Pancreas (tissue), 10 donors: ENCODE measurements at places on chromosomes 3 and 15. TPM values are rescaled to one million over a fixed set of nuclear protein-coding genes. Genes with fewer than 3 reads are reported as not detected.

- no peak for DNase-seq
These were observed 134.7 kb upstream of the TSC22D2 start for GRCh38 chr3:150273396-150273795.

DNA sequence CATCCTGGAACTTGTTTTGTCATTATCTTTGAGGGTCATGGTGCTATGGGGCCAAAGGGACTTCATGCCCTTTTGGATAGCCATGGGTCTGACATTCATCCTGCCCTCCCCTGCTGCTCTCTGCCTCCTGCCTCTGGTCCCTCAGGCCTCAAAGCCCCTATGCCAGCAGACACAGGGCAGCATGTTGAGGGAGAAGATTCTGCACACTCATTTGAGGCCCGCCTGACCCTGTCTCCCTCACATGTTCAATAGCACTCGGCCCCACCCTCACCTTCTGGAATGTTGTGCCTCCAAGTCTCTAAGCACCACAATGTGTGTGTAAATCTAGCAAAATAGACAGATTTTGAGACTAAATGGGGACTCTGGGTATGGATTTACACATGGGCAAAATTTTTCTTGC, 178.7 kb upstream of the ANKRD28 start:
- no peak for DNase-seq

- no peak for DNase-seq
These were observed 117.7 kb upstream of the TP63 start for GRCh38 chr3:189513281-189514117.

DNA sequence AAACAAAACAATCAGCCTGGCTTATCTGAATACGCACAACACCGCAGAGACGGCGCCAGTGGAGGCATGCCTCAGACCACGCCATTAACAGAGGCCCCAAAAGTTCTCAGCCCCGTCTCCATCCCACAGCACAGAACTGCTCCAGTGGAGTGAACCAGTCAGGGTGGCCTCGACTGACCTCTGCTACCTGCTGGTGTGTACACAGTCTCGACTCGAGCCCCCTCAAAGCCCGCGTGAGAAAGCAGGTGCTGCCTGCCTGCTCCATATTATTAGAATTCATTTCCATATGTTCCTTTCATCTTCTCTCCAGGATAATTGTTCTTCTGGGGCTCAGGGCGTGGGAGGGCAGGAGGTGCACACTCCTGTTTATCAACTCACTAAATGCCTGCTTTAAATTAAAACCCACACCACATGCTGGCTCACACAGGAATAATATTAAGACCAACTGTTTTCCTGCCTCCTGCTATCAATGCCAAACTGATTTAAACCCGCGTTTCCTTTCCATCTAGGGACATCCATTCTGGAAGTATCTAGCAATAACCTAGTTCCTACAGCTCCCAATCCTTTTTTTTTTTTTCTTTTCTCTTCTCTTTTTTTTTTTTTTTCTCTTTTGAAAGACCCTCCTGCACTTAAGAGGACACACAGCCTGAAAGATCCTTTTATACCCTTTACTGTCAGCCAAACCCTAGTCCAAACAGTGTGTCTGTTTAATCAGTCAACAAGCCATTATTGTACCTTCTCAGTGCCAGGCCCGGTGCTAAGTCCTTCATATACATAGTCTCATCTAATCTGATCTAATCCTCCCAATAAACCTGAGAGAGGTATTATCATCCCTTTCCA, 101.2 kb downstream of the TLE3 start:
- DNase-seq = no peak

DNA sequence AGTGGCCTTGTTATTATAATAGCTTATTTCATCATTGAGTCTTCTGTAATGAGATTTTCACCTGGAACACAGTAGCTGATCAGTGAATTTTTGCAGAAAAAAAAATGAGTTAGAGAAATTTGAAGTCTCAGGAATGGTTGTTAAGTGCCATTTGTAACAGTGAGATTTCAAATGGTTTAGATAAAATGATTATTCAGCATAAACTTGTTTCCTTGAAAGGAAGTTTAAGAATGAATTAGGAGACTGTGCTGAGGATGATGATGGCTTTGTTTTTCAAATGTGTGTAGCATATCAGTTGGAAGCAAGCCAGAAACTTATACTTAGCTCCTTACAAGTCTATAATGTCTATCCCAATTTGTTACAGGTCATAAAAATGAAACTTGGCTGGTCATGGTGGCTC, 225.1 kb downstream of the LRRC3B start:
- no peak for DNase-seq

DNA sequence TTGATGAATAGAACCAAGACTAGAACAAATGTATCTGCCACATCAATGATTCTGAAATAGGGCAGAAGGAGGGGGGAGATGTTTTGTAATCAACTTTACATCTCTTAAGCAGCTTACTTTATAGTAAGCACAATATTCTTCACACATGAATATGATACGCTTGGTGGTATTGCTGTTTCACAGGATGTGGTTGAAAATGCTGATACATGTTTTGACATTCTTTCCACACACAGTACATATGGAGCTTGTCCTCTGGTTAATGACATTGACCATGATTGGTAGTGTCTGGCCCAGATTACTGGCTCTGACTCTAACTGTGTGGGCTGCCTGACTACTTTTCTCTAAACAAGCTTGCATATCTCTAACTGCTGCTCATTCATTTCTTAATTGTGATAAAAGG, 168.9 kb downstream of the KLHL25 start:
- no peak for DNase-seq

DNA sequence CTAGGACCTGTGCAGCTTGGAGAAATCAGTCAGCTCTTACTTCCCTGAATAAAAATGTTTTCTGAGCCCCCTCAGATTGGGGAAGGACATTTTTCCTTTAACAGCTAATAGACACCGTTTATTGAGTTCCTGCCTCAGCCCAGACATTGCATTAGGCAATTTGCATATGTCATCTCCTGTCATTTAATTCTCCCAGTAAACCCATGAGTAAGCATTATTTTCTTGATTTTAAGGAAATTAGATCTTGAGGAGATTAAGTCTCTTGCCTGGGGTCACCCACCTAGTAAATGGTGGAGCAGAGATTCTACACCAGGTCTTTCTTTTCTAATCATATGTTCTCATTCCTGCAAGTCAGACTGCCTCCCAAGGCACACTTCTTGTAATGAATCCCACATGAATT, 78.5 kb upstream of the SCN5A start:
- DNase-seq = no peak

GRCh38 chr3:155390351-155390750, 96.9 kb upstream of the STRIT1 start:
- DNase-seq = no peak

GRCh38 chr3:49161197-49161596, 4.9 kb downstream of the CCDC71 start:
- no peak for DNase-seq

DNA sequence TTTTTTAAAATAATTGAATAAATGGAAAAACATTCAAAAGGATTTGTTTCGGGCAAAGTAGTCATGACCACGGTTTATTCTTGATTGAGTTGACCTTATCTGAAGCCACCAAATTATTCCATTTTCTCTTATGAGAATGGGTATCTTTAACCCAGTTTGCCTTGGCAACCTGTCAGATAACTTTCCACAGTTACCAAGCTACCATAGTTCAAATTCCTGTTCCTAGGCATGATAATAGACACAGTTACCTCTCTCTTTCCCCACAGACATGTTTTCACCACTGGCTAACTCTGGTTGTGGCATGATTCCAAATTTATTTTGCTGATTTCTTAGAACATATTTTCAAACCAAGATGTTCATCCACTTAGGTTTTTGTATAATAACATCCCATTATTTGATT, 84.9 kb downstream of the NECTIN3 start:
- DNase-seq = no peak

- DNase-seq = peak; percentile 23
These were observed 69.5 kb downstream of the C3orf38 start for GRCh38 chr3:88219138-88219792.

- no peak for DNase-seq
These were observed 88.1 kb upstream of the BCL6 start for GRCh38 chr3:187833375-187833774.

GRCh38 chr3:134027631-134028030, 2.1 kb downstream of the SLCO2A1 start:
- DNase-seq = no peak

GRCh38 chr3:88467191-88467590, 317.4 kb downstream of the C3orf38 start:
- no peak for DNase-seq

DNA sequence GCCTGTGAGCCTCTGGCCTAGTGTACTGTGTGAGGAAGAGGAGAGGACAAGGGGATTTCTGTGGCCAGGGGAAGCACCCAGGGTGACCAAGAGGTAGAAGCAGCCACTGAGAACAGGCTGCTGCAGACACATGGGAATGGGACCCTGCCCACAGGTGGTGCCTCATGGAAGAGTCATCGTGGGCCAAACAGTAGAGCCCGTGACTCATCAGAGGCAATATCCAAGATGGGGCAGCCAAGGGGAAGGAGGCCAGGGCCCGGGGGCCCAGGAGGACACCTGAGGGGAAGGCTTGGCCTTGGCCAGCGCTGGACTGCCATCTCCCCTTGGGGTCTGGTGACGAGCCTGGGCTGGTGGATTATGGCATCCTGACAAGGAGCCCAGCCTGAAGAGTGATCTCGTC, 275.0 kb upstream of the LYSMD4 start:
- no peak for DNase-seq

- no peak for DNase-seq
These were observed 83.0 kb downstream of the CNTN3 start for GRCh38 chr3:74531491-74531890.

- no peak for DNase-seq
These were observed 213.9 kb downstream of the TBC1D2B start for GRCh38 chr15:77863491-77864105.

- DNase-seq = no peak
These were observed 25.1 kb downstream of the SNX33 start for GRCh38 chr15:75672646-75673425.

DNA sequence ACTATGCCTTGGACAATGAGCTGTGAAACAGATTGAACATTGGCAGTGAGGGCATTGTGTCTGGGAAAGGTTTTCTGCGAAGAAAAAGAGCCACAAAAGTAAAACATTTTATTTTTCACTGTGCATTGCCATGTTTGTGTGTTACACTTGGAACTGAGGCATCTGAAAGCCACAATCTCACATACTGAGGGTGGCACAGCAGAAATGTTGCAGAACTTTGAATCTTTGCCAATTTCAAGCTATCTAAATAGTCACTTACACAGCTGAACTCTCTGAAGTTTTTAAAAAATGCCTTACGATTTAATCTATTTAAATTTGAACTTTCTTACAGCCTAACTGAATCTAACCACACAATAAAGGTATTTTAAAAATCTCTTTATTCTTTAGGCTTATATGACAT, 154.1 kb upstream of the GRM7 start:
- DNase-seq = no peak

DNA sequence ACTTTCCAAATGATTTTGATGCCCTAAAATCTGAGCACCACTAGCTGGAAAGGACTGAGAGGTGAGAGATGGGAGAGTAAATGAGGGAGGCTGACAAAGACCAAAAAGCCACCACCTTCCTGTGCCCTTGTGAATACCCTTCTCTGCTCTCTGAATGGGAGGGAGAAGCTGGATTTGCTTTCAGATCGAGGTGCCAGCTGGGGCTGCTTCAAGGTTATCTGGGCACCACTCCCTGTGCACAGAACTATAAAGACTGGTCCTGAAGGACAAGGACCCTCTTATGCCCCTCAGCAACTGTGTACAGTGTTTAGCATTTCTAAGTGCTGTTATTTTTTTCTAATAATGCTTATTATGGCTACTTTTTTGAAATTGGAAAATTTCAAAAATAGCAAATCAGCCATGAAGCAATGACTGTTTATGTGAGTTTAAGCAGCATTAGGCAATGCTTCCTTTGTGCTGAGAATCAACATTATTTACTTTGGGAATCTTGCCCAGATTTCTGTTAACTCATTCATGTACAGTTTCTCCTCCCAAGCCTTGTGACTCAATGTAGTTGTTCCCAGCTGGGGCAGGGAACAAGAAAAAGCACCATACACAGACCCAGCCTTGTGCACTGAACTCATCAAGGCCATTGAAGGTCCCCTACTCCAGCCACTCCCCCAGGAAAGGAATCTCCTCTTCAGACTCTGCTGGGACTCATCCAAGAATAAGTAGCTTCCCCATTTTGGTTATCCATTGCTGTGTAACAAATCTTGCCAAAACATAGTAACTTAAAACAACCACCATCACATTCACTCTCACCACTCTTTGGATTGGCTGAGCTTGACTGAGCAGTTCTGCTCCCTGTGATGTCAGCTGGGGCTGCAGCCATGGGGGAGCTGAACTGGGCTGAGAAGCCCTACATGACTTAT, 37.3 kb upstream of the CDV3 start:
- peak; percentile 54 for DNase-seq

DNA sequence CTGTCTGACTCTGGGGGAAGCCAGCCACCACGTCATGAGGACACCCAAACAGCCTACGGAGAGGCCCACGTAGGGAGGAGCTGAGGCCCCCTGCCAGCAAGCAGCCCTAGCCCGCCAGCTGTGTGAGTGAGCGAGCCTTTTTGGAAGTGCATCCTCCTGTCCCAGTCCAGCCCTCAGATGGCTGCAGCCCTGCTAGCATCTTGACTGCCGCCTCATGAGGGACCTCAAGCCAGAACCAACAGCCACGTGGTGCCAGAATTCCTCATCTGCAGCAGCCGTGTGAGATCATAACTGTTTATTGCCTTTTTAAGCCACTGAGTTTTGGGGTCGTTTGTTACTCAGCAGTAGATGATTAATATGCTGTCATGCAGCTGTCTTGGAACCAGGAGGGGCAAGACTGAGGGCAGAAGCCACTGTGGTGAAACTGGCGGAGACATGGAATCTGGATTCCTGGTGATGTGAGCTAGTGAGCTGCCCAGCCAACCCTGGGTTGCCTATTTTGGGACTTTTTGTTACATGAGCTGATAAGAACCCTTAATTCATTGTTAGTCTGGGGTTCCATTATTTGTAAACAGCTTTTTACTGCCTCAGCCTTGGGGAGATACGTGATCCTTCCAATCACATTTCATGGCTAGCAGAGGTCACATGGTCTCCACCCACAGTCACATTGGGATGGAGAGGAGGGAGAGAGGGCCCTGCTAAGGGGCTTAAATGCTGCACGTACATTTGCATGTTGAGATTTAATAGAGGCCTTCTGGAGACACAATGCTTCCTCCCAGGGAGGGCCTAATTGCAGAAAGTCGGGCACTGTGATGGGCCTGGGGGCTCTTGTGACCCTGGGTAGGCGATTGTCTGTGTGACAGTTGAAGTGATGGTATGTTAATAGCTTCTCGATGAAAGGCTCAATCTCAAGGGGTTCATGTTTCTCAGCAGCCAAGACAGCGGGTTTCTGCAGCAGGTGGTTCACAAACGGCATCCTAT, 73.8 kb downstream of the RPLP1 start:
- DNase-seq = no peak

Gene PTX3
- total RNA-seq = 3.1 TPM

Gene TF
- 2.2 TPM for total RNA-seq

Gene GOLGA8G
- total RNA-seq = not detected

Gene C3orf85
- total RNA-seq = not detected

Gene GRAMD2A
- total RNA-seq = not detected

Gene NDUFB5
- 45.7 TPM for total RNA-seq

Gene GOLGA8K
- total RNA-seq = 1.7 TPM

Gene FGF7
- 1.4 TPM for total RNA-seq

Gene B3GNT5
- total RNA-seq = 5.1 TPM

Gene TPM1
- 114 TPM for total RNA-seq

Gene ADPRH
- total RNA-seq = 9.5 TPM

Gene ISG20
- 5.0 TPM for total RNA-seq

Gene PIF1
- 0.06 TPM for total RNA-seq

Gene SCAANT1
- total RNA-seq = not detected

Gene CCR3
- not detected for total RNA-seq
